ENCODE measurements at places on chromosomes 7 and 10.

- no peak for DNase-seq
These were observed 972 bp downstream of the PAOX start for GRCh38 chr10:133379801-133380666.

DNA sequence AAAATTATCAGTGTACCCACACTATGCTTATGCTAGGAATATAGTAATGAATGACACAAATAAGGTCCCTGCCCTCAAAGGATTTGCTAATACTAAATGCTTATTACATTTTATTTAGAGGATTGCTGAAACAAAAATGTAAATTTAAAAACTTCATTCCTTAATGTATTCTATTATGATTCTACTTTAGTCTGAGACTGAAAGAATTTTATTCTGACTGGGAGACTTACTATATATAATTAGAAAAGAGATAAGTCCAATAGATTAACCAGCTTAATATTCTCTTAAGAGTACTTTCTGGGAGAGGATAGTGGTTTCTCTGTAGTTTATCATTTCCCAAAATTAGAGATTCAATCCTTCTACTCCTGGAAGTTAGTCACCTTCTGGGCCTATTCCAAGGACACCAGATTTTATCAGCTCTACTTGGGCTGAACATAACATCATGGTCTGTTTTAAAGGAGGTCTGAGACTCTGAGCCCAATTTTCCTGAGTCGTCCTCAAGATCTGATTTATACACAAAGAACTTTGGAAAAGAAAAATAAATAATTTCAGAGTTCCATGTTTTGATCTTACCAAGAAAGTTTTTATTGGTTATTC, 41.1 kb downstream of the ASZ1 start:
- DNase-seq: no peak

- DNase-seq: no peak
These were observed 23.3 kb downstream of the PLCE1 start for GRCh38 chr10:94016727-94017714.

GRCh38 chr7:75995996-75996395, 1.6 kb upstream of the TMEM120A start:
- DNase-seq: no peak

DNA sequence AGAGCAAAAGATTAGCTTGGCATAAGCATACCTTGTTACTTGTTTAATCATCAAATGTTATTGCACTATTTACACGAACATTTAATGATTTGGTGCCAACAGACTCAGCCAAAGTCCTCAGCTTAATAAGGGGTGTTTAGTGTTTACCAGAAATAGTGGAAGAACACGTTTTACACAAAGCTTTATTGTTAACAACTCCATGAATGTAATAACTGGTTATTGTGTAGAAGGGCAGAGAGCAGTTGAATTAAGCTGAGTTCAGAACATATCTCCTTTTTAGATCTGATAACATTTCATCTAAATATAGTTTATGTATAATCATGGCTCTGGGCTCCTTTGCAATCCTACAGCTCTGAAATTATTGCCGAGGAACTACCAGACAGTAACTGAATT, 99.1 kb downstream of the CABCOCO1 start:
- DNase-seq: no peak

DNA sequence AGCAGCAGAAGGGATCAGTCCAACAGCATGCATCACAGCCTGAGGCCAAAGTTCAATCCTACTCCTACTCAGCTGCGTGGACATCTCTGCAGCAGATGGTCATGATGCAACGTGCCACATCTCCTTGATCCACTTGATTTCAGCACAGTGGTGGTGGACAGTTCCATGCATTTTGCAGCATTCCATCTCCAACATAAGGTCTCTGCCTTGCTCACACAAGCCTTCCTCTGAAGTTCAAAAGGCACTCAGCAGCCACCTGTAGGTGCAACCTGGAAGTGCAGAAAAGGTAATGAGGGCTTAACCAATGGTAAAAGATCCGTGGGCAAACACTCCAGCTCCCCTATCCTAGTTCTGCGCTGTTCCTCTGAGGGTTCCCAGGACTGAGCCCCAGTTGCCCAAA, 57.5 kb upstream of the CHCHD3 start:
- peak; percentile 37 for DNase-seq

DNA sequence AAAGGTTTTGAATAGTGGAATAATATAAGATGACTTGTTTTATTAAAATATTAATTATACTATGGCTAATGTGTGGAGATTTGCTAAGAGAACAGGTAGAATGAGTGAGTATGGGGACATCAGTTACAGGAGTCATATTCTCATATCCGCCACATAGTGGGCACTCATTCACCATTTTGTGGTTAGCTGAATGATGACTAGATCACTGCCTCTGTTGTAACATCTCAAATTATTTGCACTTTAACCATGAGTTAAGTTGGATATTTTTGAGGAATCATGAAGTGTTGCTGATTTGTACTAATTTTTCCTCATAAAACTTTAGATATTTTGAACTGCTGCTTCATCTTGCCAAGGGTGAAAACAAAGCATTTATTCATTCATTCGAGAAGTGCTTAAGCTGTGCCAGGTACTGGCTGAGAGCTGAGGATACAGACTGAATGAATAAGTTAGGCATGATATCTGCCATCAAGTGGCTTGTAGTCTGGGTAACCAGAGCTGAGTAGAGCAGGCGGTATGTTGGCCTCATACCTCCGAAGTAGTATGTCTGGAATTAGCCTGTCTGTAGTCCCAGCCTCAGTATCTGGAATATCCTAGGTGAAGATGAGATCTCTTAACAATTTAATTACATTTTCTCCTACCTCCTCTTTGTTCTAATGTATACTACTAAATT, 100.5 kb downstream of the ZEB1 start:
- no peak for DNase-seq

DNA sequence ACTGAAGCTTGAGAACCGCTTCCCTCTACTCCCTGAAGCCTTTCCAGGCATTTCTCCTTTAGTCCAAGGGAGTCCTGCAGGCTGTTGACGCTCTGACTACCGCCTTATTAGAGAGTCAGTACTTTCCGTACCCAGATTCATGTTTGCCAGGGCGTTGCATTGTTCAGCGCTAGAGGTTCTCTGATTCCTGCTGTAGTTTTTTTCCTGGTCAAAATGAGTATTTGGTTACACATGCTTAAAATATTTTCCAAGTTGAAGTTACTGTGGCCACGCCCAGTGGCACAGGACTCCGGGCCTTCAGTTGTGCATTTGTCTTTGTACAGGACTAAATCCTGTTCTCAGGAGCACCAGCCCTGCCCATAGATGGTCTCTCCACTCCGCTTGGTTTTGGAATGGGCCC, 7.9 kb downstream of the MTURN start:
- DNase-seq: no peak

DNA sequence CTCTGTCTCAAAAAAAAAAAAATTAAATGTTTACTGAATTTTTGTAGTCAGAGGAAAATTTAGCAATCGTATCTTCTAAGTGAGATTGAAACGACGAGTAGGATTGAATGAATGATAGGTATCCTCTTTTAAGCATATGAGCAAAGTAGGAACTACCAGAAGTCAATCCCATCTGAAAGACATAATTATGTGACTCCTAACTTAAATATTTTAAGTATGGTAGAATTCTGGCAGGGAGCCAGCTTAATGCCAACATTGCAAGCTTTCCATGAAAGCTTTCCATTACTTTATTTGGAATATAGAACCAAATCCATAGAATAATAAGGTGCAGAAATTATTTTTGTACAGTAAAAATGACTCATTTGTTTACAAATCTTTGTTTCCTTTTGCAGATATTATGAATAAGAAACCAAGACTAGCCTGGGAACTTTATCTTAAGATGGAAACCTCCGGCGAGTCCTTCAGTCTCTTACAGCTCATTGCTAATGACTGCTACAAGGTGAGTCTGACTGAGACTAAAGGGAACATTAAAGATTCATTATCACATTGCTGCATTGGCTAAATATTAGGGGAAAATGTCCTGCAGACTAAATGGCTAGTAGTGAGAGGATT, 50.2 kb upstream of the UBN2 start:
- no peak for DNase-seq

- no peak for DNase-seq
These were observed 145.8 kb downstream of the FRMD4A start for GRCh38 chr10:14184841-14185315.

DNA sequence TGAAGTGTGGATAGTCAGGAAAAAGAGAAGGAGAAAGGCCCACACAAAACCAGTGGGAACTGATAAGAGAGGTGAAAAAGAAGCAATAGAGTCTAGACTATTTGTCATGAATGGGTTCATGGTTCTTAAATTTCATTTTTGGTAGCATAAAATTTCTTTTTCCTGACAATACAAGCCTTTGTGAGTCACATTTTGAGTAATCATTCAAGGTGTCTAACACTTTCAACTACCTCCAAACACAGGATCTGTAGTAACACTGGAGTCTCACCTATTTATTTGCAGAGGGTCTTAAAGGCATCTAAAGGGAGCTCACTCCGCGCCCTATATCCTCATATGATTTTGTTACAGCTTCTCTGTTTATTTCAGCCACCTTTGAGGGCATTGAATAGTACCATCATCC, 96.0 kb downstream of the SAMD9 start:
- no peak for DNase-seq

DNA sequence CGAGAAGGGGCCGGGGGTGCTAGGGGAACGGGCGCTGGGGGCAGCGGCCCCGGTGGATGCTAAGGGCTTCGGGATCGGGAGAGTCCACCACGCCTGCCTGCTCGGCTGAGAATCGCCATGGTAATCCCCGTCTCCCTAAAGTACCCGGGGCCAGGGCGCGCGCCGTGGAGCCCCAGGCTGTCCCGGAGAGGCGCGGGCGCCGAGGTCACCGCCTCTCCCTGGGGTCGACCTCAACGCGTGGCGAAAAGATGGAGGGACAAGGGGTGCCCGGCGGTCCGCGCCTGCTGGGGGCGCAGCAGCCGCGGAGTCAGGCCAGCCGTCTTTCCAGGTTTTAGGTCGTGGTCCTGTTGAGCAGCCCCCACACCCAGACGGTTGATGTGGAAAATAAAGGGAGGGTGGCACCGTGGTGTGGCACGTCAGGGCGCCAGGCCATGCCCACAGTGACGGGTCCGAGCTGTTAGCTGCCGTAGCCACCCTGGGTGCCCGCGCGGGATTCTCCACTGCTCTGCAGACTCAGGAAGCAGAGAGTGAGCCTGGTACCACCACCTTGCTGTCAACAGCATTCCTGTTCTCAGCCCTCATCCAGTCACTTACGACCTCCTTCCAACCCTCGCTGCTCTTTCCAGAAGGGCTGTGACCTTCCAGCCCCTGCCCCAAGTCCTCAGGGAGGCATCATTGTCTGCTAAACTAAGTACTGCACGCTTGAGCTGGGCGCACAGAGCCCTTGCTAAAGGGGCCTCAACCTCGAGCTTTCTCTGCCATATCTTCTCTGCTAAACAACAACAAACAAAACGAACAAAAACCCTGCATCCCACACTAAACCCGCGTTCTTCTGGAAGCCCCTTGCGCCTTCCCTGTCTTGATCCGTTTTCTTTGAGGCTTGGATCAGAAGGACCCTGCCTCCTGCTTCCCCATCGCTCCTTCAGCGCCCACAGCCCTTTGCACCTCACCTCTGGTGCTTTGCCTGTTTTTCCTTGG, 666 bp downstream of the SMKR1 start:
- no peak for DNase-seq

DNA sequence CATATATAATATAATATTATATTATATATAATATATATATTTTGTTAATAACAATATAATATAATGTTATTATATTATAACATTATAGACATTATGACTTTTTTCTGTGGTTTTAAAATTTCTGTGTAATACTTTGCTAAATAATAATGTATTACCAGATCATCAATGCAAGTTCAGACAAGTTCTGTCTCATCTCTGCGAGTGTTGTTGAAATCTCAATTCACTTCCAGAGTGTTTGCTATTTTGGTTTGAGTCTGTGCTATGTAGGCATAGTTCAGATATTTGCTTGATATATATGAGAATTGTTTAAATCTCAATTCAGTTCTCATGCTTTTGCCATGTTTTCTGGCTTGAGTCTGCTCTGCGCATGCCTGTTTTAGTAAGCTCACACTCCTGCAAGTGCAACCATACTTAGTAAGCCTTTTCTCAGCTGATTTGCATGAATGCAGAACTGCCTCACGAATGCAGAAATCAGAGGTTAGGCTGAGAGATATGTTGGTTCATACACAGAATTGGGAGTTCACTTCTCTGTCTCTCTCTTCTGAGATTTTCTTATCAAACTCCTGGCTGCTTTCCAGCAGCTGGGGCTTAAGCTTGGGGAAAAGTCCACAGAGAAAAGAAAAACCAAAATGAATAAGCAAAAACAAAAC, 830.2 kb upstream of the SORCS1 start:
- DNase-seq: no peak

GRCh38 chr10:131560706-131561355, 249.3 kb upstream of the TCERG1L start:
- DNase-seq: no peak

DNA sequence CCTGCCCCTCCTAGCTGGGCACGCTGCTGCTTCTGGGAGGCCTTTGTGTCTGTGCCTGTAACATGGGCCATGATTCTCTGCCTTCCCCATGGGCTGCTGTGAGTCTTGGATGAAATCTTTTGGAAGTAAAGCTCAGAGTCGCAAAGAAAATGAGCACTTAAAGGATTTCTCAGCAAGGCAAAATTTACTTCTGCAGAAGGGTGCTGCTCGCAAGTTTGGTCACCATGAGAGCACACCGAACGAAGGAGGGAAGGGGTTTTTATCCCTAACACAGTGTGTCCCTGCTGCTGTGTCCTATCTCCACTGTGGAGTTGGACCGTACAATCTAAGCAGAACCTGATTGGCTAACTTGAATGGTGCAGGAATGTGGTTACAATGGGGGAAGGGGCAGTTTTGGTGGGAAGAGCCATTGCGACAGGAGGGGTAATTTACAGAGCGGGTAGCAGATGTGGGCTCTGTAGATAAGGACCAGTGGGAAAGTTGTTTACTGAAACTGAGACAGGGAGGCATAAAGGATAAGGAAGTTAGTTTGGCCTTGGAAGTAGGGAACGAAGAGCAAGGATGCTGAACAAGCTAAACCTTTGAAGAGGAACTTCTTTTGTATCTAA, 57.5 kb downstream of the FANK1 start:
- no peak for DNase-seq

DNA sequence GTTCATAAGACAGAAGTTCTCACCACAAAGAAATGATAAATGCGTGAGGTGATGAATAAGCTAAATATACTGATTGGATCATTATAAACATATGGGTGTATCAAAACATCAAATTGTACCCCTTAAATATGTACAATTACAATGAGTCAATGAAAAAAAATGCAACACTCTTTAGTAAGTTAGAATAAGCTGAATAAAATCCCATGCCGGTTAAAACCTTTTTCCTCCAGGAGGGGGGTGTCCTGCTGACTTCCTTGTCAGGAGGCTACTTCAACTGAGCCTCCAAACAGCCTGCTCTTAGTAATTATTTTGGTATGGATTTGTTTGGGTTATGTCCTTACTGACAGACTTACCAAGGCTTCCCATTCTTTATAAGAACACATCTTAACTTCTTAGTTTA, 649.1 kb downstream of the INHBA start:
- no peak for DNase-seq

DNA sequence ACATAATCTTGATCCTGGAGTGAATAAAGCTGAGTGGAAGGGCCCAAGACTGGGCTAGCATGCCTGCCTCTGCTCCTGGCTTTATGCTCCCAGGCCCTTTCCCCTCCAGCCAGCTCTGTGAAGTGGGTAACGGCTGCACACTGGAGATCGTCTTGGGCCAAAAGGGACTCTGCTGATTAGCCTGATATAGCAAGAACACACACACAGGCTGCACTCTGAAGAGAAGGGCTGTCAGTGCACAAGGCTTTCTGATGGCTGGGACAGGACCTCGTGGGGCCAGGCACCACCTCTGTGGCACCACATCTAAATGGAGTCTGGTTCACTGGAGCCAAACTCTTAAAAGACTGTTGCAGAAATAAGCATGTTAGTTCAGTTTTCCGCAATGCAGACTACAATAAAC, 161.4 kb downstream of the NEURL1 start:
- no peak for DNase-seq

GRCh38 chr10:72259491-72260238, 14.1 kb upstream of the DDIT4 start:
- DNase-seq: peak; percentile 69
